HFFc6 (cell line): ENCODE measurements at places on chromosomes 7 and 10. TPM values are rescaled to one million over a fixed set of nuclear protein-coding genes. Genes with fewer than 3 reads are reported as not detected.
A peak's percentile ranks its signal among the peaks of the same experiment; 100 is the strongest.

GRCh38 chr7:141339603-141340002 is 211.6 kb upstream of the AGK start:
- peaks cover 7% of the 10 kb centered on the region; the same call in 1 of the 2 replicates for H3K4me1 ChIP-seq
- no peak overlapping the region for H3K4me3 ChIP-seq
- DNase-seq, result no peak
- peaks cover 4% of the 10 kb centered on the region; the same call in 1 of the 2 replicates for H3K36me3 ChIP-seq
- H3K27me3 ChIP-seq, result no peaks in the 10 kb centered on the region
- H3K27ac ChIP-seq, result no peak overlapping the region

DNA sequence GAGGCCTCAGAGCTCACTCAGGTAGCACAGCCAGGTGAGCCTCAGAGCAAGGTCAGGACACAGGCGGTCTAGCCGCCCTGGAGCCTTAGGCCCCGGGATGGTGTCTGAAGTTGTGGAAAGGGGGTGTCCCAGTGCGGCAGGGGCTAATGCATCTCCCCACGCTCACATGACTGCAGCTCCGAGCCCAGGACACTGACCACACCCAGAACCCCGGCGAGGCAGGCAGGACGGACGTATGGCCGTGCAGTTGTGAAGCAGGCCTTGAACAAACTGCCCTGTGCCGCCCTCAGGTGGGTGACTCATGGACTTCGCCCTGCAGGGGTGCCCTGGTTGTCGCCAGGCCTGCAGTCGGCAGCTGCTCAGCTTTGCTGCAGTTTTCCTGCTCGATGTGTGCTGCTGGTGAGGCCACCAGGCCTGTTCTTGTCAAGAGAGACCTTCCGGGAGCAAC is 5.0 kb upstream of the PRKAR1B start:
- H3K27me3 ChIP-seq, result no peaks in the 10 kb centered on the region
- peaks cover 11% of the 10 kb centered on the region for H3K4me1 ChIP-seq
- no peak for DNase-seq
- no peak overlapping the region for H3K4me3 ChIP-seq
- H3K27ac ChIP-seq, result no peak overlapping the region

GRCh38 chr10:45614869-45615268 is 57.7 kb downstream of the ZFAND4 start:
- H3K4me1 ChIP-seq, result no peaks in the 10 kb centered on the region
- no peaks in the 10 kb centered on the region for H3K27me3 ChIP-seq
- no peak overlapping the region for H3K27ac ChIP-seq
- no peak for DNase-seq

DNA sequence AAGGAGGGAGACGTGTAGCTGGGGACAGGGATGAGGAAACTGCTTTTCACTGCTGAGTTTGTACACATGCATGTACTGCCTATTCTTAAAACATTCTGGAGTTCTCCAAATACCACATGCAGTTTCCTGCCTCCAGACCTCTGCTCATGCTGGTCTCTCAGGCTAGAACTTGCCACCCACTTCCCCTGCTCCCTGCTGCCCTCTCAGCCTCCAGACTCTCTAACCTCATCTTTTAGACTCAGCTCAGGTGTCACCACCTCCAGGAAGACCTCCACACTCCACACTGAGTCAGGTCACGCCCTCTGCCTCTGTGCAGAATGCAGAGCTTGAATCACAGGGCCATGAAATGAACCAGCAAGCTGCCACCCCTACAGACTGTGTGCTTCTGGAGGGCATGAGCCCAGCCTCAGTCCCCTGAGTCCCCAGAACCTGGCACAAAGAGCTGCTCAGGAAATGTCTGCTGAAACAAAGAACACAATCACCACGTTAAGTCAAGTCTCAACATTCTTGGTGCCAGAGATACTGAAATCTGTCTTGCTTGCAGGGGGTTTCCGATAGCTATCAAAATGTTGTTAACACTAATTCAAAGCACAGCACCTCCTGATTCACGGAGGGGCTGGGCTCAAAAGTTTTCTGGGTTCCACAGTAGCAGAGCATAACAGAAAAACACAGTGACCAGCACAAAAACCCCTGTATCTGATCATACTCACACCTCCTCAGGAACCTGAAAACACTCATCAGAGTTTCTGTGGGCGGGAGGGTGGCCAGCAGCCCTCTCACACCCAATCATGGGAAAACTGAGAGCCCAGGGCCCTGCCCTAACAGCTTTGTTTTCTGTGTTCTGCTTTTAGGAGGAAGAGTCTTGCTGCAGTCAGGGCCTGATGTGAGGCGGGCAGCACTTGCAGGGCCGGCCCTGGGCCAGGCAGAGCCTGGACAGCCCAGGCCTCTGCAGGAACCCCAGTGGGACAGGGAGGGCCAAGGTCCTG is 21.1 kb downstream of the FAM53B start:
- H3K27ac ChIP-seq, result no peak overlapping the region
- peaks cover 28% of the 10 kb centered on the region for H3K4me1 ChIP-seq
- no peaks in the 10 kb centered on the region; the same call in 1 of the 2 replicates for H3K27me3 ChIP-seq
- H3K36me3 ChIP-seq, result no peaks in the 10 kb centered on the region; the same call in 1 of the 2 replicates
- no peak for DNase-seq

IFIT2 gene
- total RNA-seq, result 8.3 to 13.3 TPM (median 9.9 TPM) in 3 replicates

DNA sequence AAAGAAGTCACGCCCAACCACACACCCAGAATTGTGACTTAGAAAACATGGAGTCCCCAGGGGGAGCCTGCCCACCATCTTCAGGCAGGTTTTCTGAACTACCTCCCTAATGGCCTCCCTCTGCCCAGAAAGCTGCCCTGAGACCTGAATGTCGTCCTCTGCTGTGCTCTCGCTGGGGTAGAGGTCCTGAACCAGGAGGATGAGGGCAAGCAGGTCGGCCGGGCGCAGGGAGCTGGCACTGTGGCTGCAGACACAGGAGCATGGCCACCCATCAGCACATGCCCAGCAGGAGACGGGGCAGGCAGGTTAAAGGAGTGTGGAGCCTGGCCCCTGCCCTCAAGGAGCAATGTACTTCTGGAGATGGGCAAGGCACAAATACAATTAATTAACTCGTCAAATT is 15.4 kb upstream of the PYROXD2 start:
- peaks cover 2% of the 10 kb centered on the region; the same call in 1 of the 2 replicates for H3K27me3 ChIP-seq
- H3K27ac ChIP-seq, result no peak overlapping the region
- H3K4me1 ChIP-seq, result peaks cover 10% of the 10 kb centered on the region
- peaks cover 32% of the 10 kb centered on the region for H3K36me3 ChIP-seq
- no peak overlapping the region for H3K4me3 ChIP-seq
- no peak for DNase-seq

DNA sequence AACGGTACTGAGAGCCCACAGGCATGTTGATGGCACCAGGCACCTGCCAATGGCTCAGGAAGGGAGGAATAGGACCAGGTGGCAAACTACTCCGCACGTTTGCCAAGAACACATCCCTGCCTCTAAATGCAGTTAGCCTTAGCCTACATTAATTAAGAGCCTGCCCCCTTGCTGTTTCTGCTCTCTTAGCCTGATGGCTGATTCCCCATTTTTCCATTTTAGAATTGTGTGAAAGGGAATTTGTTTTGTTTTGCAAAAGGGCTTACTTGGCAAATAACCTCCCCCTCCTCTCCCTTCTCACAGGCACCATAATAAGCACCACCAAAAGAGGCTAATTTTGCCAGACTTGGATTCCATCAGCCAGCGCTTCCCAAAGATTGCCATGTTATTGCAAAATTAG is 1203.2 kb downstream of the SORCS3 start:
- H3K4me1 ChIP-seq, result no peaks in the 10 kb centered on the region
- H3K4me3 ChIP-seq, result no peak overlapping the region
- no peaks in the 10 kb centered on the region; the same call in 1 of the 2 replicates for H3K27me3 ChIP-seq
- no peak overlapping the region for H3K27ac ChIP-seq
- H3K36me3 ChIP-seq, result no peaks in the 10 kb centered on the region
- DNase-seq, result no peak

DNA sequence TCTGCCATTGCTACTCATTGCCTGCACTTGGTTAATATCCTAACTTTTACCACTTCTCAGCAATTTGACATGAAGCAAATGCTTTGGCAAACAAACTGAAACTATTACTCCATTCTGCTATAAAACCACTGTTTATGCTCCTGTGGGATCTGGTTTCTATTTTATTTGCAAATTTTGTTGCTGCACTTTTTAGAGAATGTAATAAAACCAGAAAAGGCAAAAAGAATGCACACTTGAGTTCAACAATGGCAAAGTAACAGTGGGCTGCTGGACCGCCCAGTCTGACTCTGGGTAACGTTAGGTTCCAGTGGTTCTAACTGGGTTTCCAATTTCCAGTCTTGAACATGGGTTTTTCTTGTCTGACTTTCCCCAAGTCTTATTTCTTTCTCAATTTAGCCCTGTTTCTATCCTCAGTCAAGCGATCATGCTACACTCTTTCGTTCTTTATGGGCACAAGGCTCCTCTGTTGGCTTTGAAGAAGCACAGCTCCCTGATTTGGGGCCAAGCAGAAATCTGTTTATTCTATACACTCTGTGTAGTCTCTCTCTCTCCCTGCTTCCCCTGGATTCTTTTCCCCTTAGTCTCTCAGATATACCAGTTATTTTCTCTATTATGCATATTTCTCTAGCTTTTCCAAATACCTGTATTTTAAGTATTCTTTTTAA is 129.2 kb upstream of the FAM3C start:
- DNase-seq, result no peak
- peaks cover 6% of the 10 kb centered on the region for H3K27me3 ChIP-seq
- peak overlapping the region; percentile 68; the same call in 1 of the 2 replicates for H3K4me3 ChIP-seq

GRCh38 chr10:43899224-43899959 is 250.7 kb upstream of the ZNF32 start:
- peak overlapping the region; percentile 23; the same call in 1 of the 2 replicates for H3K27ac ChIP-seq
- no peaks in the 10 kb centered on the region for H3K36me3 ChIP-seq
- H3K4me3 ChIP-seq, result no peak overlapping the region
- peak; percentile 32 for DNase-seq

DNA sequence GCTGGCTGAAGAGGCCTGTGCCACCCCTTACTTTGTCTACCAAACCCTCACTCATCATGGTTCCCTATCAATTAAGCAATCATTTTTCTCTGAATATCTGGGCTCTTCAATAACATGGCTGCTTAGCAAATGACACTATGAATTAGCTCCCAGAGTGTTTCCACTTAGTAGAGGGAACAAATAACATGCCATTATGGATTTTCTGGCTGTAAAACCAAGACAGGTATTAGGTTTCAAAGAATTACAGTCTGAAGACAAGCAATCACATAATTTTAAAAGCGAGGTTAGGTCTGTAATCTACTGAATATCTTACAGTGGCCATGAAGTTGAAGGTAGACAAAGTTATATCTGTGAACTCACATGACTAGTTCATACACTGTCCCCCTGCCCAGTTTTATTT is 220.8 kb upstream of the PHYHIPL start:
- no peaks in the 10 kb centered on the region for H3K36me3 ChIP-seq
- H3K27ac ChIP-seq, result no peak overlapping the region
- peaks cover 6% of the 10 kb centered on the region for H3K27me3 ChIP-seq
- H3K4me3 ChIP-seq, result no peak overlapping the region
- no peak for DNase-seq
- peaks cover 44% of the 10 kb centered on the region for H3K4me1 ChIP-seq

GRCh38 chr10:42637648-42638054 is 719 bp downstream of the ZNF33B start:
- H3K4me1 ChIP-seq, result peaks cover 19% of the 10 kb centered on the region

ZNF365 gene
- 11.5 to 13.8 TPM (median 13.2 TPM) in 3 replicates for total RNA-seq

DNA sequence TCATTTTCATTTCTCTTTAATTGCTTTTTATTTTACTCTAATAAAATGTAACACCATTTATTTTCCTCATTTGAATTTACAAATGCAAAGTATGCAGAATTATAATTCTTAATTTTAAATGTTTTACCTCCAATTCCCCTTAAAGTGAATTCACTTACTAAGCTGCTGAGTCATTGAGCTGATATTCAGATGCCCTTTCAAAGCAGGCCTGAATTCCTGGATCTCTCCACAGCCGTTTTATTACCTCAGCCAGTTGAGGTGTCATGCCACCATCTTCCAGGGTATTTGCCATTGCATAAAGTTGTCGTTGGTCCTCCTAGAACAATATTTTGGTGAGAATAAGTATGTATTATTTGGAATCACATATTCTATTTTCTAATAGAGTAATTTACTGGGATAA is 33.2 kb downstream of the GNAT3 start:
- no peaks in the 10 kb centered on the region for H3K27me3 ChIP-seq
- H3K36me3 ChIP-seq, result 0 out of 2 replicates have a peak, but pooled peaks cover 7% of the 10 kb centered on the region
- peak overlapping the region; percentile 37 for H3K27ac ChIP-seq
- DNase-seq, result peak; percentile 61
- H3K4me1 ChIP-seq, result peaks cover 60% of the 10 kb centered on the region
- no peak overlapping the region for H3K4me3 ChIP-seq

- H3K4me1 ChIP-seq, result peaks cover 78% of the 10 kb centered on the region
- DNase-seq, result no peak
- no peaks in the 10 kb centered on the region; the same call in 1 of the 2 replicates for H3K27me3 ChIP-seq
- peaks cover 20% of the 10 kb centered on the region for H3K36me3 ChIP-seq
- peak overlapping the region; percentile 94 for H3K27ac ChIP-seq
- H3K4me3 ChIP-seq, result peak overlapping the region; percentile 88
Measured at GRCh38 chr7:107563081-107563774, 492 bp downstream of the COG5 start.
